Adipocyte (in vitro differentiated cells): ENCODE measurements at places on chromosomes 7 and 10.

- no peak for DNase-seq
Measured at GRCh38 chr7:44346063-44346462, 20.7 kb upstream of the CAMK2B start.

DNA sequence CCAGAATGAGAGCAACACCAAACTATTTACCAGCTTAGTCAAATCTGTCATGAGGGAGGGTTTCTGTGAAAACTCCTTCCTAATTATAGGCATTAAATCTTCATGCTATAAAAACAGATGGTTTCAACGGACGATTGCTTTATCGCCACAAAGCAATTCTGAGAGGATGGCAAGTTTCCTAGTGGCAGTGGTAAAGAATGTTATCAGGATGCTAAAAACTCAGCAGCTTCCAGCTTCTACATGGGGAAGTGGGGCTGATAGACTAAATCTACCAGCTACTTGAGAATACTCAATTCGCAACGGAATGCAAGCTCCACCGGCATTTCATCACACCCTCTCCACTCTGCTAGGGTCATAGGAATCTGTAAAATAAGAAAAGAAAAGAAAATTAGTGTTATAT lies 41.8 kb downstream of the JCAD start:
- DNase-seq, result no peak

GRCh38 chr10:104563548-104563947 lies 77.5 kb upstream of the SORCS3 start:
- DNase-seq, result no peak

- peak; percentile 87 for DNase-seq
Measured at GRCh38 chr10:78952686-78953085, 116.1 kb upstream of the ZMIZ1 start.

- no peak for DNase-seq
Measured at GRCh38 chr7:157760004-157760730, 423.4 kb downstream of the DNAJB6 start.

DNA sequence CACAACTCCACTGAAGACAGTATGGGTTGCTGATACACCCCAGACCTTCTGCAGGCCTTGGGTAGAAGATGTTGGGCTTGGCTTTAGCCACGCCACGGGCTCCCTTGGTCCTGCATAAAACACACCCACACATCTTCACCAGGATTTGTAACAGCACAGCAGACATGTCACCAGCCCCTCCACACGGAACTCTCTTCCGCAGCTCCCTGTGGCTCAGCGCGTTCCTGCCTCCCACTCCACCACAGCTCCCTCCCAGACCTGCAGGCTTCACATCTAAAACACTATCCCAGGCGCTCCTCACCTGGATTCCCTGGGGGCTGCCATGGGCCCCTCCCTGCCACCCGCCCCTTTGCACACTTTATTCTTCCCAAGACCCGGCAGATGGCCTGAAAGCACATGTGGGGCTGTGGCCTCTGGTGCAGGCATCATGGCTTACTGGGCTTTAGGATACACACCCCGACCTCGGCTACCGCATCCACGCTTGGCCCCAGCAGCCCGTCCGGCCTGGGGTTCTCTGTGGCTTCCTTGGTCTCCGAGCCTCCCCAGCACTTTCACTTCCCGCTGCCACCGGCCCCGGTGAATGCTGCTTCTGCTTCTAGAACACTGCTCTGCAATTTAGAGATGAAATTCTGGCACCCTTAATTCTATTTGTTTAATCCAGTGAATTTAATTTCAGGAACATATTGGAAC lies 432.9 kb downstream of the DNAJB6 start:
- DNase-seq, result no peak

GRCh38 chr10:607545-608185 lies 81.8 kb downstream of the DIP2C start:
- DNase-seq, result no peak

GRCh38 chr10:30850776-30851175 lies 180.9 kb downstream of the ZNF438 start:
- DNase-seq, result no peak

GRCh38 chr10:97590748-97591495 lies 1.4 kb downstream of the C10orf62 start:
- no peak for DNase-seq

DNA sequence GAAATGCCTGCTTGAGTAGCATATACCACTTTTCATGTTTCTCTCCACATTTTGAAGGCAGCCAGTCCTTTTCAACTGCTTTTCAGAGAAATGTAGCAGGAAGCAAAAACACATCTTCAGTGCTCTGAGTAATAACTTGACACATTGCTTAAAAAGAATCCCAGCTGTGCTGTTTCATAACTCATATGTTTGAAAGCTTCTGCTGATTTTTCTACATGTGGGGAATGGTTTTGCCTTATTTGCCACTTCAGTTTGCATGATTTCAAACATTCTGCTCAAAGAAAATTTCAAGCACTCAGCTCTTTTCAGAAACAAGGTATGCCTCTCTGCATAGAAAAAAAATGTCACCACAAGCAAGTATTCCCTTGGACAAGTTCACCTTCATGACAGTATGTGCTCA lies 732.8 kb downstream of the POM121L12 start:
- no peak for DNase-seq

- DNase-seq, result no peak
Measured at GRCh38 chr10:102634686-102635085, 9.6 kb upstream of the TRIM8 start.
